ENCODE measurements at places on chromosomes 2 and 18.

GRCh38 chr2:179974761-179975160 lies 32.3 kb downstream of the CWC22 start:
- DNase-seq, result no peak

DNA sequence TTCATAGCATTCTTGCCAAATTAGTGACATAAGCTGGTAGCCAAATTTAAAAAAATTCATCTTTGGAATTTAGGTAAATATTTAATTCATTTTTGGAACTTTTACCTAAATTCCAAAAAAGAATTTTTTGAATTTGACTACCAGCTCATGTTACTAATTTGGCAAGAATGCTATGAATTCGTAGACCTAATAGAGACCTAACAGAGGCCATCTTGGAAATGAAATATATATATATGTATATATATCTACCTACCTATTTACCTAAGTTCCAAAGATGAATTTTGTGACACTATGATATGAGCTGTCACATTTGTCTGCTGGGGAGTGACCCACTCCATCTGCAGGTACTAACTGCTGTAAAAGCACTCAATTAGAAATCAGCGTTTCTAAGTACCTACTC lies 65.6 kb downstream of the MYOM1 start:
- no peak for DNase-seq

DNA sequence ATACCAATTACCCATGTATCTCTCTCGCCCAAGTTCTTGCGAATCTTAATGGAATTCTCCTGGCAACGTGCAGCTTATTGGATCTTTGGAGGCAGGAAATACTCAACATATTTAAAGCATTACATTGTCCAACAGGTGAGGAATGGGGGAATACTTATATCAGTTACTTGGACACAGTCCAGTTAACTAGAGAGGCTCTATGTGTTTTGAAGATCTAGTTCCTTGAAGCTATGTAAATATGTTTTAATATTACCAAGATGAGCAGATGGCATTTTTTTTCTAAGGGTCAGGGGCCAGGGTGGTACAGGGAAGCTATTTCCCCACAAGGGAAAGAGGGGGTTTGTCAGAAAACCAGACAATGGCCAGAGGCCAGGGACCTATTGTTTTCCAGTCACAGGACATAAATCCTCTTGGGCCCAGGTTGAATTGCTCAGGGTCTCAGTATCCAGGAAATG lies 26.8 kb upstream of the MC5R start:
- no peak for DNase-seq

- DNase-seq, result no peak
Measured at GRCh38 chr18:58695772-58696171, 24.5 kb downstream of the MALT1 start.

- no peak for DNase-seq
Measured at GRCh38 chr2:231159306-231159705, 34.5 kb upstream of the HTR2B start.

DNA sequence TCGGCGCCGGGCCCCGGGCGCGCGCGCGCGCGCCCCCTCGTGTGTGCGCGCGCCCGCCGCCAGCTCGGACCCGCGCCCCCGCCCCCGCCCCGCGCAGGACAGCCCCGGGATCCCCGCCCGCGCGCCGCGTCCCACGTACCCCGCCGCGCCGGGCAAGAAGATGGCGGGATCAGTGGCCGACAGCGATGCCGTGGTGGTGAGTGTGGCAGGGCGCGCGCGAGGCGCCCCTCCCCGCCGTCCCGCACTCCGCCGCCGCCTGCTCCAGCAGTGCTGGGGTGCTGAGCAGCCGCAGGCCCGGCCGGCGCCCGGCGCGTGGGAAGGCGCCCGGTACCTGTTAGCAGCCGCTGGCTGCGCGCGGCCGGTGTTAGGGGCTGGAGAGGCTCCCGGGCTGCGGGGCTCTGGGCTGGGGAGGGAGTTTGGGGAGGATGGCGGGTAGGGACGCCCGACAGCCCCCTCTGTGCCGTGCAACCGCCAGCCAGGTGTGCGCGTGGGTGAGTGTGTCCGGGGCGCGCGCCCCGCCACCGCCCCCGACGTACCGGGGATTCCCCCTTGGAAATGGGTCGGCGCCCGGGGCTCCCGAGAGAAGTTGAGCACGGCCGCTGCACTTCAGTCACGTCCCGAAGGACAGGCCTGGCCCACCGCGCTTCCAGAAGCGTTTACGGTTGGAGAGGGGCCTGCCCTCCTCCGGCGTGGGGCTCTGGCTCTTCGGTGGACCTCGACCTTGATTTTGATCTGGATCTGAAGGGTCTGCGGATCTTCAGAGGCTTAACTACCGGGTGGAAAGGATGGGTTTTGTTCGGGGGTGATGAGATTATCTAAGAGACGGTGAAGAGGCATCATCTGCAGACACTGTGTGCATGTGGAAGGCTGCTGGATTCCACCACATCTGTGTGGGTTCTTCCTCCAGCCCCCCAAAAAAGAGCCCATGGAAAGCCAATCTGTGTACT lies 697 bp downstream of the LGALSL start:
- DNase-seq, result peak; percentile 64

DNA sequence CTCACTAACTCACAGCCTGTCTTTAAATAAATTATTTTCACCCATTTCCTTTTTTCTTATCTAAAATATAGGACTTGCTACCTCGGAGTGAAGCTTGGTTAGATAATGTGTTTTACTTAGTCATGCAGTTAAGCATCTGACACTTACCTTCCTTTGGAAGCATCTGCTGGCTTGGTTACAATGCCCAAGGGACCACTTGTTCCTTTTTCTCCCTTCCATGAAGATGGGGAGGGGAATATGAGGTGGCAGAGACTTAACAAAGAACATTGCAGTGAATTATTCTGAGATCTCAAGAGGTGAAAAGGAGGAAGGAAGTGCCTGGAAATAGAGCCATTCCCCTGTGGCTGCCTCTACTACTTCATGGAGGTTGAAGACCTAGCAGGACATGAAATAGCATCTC lies 145.4 kb upstream of the FOSL2 start:
- DNase-seq, result no peak

GRCh38 chr2:152499331-152499816 lies 164.4 kb downstream of the FMNL2 start:
- no peak for DNase-seq

- no peak for DNase-seq
Measured at GRCh38 chr18:58255701-58256311, 211.8 kb downstream of the NEDD4L start.

DNA sequence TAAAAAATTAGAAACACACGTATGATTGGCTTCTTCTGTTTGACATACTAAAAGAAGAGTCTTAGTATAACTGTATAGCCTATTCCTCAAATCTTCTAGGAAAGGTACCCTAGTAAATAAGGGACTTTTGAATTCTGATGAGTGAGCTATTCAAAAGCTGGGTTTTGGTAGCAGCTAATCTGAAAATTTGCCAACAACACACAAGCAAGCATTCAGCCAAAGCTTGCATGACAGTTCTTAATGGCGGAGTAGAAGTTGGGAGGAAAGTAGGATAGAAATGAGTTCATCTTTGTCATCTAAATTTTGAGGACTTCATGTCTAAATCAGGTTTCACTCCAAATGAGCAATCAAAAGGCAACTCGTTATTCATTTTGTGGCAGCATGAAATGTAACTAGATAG lies 813.0 kb downstream of the MBD2 start:
- DNase-seq, result no peak

GRCh38 chr2:239349453-239350135 lies 51.2 kb downstream of the HDAC4 start:
- no peak for DNase-seq

DNA sequence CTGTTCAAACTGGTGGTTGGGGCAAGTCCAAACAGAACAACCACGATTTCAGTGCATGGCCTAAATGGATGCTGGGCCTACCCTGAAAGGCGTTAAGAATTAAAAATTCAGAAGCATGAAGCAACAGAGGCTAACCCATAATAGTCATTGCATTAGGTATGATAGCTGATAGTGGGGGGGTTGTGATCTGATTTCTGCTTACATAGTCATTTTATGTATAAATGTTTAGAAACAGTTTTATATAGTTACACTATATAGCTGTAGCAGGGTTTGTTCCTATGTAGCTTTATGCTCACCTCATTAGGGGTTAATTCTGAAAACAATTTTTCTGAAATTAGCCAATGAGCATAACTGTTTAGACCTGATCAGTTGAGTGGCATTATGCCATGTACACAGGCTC lies 9.6 kb downstream of the TAF1B start:
- DNase-seq, result no peak

All from erythroblast (primary cell).